Aorta (tissue), 5 donors: ENCODE measurements at places on chromosomes 2 and 18. TPM values are rescaled to one million over a fixed set of nuclear protein-coding genes. Genes with fewer than 3 reads are reported as not detected.

- no peak for DNase-seq
Observed at GRCh38 chr18:77737405-77737804, 487.8 kb downstream of the GALR1 start.

DNA sequence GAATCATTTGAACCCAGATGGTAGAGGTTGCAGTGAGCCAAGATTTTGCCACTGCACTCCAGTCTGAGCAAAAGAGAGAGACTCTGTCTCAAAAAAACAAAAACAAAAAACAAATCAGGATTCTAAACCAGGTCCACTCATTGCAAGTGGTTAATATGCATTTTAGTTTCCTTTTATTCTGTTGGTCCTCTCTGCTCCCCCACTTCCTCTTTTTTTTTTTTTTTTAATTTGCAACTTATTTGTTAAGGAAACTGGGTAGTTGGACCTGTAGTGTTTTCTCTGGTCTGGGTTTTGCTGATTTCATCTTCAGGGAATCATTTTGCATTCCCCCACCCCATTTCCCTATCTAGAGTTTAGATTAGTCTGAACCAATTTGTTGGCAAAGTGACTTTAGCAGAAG, 14.0 kb downstream of the FER1L5 start:
- DNase-seq, result no peak

GRCh38 chr18:14085770-14086457, 46.3 kb downstream of the ZNF519 start:
- DNase-seq, result no peak

GRCh38 chr2:54602736-54603322, 120.6 kb upstream of the EML6 start:
- no peak for DNase-seq

GRCh38 chr2:226184940-226185615, 614.5 kb downstream of the IRS1 start:
- no peak for DNase-seq

DNA sequence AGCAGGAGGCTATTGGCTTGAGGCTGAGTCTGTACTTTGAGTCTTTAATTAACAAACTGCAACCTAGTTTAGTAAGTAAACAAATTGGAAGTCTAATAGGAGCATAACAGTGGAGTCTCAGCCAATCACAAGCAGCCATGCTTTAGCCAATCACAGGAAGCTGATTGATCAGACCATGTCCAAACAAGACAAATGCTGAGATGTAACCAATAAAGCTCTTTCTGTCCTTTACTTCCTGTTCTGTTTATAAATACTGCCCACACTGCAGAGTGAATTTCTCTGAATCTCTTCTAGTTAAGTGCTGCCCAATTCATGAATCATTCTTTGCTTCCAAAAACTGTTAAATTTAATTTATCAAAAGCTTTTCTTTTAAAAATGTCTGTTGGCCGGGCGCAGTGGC, 146.6 kb upstream of the DLX2 start:
- DNase-seq, result no peak

DNA sequence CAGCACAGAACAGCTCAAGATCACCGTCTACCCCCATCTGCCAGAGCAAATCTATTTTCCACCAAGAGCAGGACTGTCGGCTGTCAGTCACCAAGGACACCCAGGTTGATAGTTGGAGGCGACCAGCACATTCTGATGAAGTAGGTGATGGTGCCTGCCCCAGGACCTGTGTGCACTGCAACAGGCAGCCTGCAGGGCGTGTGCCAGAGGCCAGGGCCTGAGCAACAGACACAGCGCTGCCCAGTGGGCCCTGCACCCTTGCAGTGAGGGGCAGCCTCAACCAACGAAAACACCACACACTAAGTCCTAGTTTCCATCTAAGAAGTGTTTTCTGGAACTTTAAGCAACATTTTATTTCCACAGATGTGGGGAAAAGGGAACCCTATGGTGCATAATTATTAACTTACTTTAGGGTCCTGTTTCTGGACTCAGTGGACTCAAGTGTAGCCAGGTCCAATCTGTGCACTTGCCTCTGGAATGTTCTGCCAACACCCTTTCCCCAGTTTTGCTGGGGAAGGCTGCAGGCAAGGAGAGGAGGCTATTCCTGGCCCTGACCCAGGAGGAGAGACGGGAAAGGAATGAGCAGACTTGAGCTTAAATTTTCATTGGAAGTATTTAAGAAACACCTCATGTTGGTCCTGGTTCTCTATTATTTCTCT, 61.5 kb downstream of the ADNP2 start:
- DNase-seq, result peak; percentile 55

ECEL1 gene
- total RNA-seq, result 2.1 TPM

DNA sequence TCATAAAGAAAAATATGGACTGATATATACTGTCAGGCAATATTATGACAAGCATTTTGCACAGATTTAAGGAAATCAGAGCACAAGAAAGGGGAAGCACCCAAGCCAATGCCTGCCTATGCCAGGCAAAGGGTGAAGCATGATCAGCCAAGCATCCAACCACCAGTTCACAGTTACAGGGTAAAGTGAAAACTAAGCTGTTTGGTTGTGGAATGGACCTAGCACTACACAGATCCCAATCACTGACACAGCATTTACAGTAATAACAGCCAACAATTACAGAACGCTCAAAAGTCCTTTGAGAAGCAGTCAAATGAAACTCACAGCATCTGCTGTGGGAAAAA, 90.3 kb downstream of the SP3 start:
- no peak for DNase-seq

FRZB gene
- 122 TPM for total RNA-seq

- DNase-seq, result peak; percentile 56
Observed at GRCh38 chr2:235834781-235835180, 333.4 kb downstream of the GBX2 start.
